ENCODE measurements at places on chromosomes 7 and 10.

DNA sequence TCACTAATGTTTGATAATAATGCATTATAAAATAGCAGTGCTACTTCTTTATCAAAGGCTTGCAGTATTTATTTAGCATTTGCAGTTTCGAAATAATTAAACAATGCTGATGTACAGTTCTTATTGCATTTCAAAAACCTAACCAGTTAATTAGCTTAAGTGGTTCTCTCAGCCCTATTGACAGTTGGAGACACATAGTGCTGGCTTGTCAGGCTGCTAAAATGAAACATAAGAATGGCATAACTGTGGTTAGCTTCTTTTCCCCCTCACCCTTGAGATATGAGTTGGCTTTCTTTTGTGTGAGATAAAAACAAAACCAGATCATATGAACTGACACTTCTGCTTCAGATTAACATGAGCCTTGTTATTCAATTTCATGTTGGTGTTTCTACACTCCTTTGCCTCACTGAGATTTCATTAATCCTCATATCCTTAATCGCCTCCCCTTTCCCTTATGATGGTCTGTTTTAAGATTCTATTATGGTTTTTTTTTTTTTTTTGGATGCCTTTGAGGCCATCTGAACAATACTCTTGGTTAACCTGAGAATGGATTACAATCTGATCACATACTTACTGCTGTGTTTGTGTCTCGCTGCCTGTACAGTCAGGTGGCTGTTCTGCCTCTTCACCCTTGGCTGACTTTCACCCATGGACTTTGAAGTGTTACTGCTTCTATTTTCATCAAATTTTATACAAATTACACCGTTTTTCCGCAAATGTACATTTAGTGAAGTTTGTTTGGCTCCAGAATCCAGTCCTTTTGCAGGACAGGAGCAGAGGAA, 108.0 kb downstream of the SDK1 start:
- no peak for DNase-seq

GRCh38 chr7:13542451-13542850, 447.0 kb downstream of the ETV1 start:
- no peak for DNase-seq

- no peak for DNase-seq
These were observed 38.7 kb downstream of the CACNB2 start for GRCh38 chr10:18178854-18179483.

GRCh38 chr10:34124522-34125035, 690.5 kb downstream of the PARD3 start:
- peak; percentile 24 for DNase-seq

DNA sequence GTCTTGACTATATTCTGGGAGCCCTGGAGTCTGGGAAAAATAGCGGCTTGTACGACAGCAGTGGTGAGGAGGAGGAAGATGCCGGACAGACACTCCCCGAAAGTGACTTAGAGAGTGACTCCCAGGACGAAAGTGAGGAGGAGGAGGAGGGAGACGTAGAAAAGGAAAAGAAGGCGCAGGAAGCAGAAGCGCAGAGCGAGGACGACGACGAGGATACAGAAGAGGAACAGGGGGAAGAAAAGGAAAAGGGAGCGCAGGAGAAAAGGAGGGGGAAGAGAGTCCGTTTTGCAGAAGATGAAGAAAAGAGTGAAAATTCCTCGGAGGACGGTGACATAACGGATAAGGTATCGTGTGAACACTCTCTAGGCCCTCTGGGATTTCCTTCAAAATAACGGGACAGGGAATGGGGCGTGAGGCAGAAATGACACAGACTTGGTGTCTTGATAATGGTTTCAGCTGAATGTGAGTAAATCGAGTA, 908 bp downstream of the NOM1 start:
- DNase-seq, result no peak

DNA sequence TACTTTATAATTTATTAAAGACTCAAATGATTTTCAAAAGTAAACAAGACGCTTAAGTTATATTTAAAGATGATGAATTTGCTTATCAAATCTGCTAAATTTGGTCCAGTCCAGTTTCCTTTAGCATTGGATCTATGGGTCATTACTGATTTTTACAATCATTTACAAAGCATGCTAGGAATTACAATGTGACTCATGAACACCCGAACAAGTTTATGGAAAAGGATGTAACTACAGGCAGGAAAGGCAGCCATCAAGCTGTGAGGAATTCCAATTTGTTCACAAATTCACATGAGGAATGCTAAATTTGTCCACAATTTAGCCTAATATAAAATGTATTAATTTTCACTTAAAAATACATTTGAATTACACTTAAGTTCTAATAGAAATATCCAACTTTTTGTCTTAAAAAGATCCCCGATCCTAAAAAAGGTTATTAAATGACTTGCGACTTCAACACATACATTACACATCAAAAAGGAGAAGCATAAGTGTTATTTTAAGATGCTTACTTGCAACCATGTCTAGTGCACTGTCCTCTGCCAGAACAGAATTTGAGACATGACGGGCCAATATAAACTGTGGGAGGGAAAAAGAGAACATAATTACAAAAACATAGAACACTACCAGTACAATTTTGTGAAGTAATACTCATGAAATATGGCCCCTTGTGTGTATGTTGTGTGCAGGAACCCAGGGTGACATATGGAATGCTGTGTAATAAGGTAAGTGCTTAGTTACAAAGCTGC, 194.2 kb upstream of the SLC26A5 start:
- DNase-seq, result peak; percentile 52

- no peak for DNase-seq
These were observed 56.7 kb upstream of the COL13A1 start for GRCh38 chr10:69744971-69745370.

- no peak for DNase-seq
These were observed 117.7 kb upstream of the PODXL start for GRCh38 chr7:131674131-131674530.

DNA sequence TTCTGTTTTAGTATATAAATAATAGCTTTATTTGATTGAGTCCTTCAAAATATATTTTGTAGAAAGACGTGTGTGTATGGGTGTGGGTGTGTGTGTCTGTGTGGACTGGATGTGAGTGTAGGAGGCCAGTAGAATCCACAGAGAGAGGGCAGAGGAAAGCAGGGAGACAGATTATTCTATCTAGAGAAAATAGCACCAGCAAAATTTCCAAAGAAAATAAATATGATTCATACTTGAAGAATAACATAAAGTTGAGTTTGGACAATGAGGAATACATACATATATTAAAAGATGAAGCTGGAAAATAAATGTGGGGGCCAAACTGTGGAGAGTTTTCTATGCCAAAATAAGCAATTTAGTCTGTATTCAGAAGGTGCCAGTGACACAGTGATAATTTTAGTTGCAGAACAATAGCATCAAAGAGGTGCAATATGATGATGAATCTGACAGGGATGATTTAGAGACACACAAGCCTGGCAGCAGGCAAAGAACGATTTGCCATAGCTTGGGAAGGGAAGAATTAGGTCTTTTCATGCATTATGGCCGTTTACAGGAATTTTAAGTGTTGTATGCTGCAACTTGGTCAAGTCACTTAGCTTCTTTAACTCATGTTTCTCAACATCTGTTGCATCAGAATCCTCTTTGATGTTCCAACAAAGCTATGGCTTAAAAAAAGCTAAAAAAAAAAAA, 121.3 kb downstream of the SEMA3A start:
- no peak for DNase-seq

DNA sequence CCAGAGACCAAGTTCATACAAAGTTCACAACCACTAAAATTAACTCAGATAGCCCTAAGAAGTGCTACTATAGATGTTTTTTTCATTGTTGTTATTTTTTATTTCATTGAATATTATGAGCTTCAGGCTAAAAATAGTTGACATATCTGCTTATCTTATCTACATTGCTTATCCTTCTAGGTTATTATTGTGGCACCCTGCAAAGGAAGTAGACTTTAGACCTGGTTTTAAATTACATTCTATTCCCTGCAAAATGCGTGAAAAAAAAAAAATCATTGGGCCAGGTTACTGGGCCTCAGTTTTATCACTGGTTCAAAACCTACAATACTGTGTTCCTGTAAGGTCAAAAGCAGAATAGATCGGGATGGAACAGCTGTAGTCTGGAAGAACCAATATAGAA, 811.0 kb downstream of the GRM8 start:
- DNase-seq, result no peak

GRCh38 chr7:152869041-152869676, 109.6 kb downstream of the ACTR3B start:
- DNase-seq, result no peak

- DNase-seq, result no peak
These were observed 81.1 kb downstream of the IDE start for GRCh38 chr10:92492748-92493240.

DNA sequence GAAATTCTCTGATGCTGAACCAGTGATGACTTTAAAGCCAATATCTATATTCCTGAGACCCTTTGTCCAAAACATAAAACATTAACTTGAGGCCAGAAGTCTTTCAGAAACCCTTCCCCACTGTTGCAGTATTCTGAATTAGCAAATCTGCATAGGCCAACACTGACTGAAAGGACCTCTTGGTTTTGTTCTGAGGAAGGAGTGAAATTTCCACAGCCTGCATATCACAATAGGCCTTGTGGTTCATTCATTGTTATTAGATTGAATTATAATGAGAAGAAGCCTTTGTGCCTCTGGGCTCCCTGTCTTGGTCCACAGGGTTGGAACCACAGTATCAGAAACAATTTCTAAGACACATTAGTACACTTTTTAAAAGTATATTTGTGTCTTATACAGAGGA, 90.3 kb downstream of the CCNY start:
- no peak for DNase-seq

GRCh38 chr10:24574578-24575155, 149.0 kb downstream of the ARHGAP21 start:
- DNase-seq, result no peak

GRCh38 chr10:28548781-28549498, 16.0 kb downstream of the WAC start:
- DNase-seq, result no peak

Data from HS-27A (cell line).